ENCODE measurements at places on chromosomes 1 and 21.

GRCh38 chr1:180211156-180211859 lies 18.8 kb upstream of the LHX4 start:
- no peak for DNase-seq

DNA sequence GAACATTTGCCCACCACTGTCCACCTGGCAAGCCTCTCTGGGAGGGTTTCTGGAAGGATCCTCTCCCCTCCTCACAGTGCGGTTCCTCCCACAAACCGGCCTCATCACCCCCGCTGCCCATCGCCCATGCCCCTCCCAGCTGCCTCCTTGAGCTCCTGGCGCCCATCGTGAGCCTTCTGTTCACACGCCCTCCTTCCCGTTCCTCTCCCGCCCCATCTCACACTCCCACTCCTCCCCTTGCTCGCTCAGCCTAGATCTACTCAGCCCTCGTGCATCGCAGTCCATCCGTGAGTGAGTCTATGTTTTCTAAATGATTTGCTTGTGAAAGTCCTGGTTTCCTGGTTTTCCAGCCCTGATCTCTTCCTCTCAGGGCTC lies 119.1 kb upstream of the C1orf174 start:
- DNase-seq = no peak

- DNase-seq = peak; percentile 89
Measured at GRCh38 chr1:115138973-115139372, 49.7 kb upstream of the TSPAN2 start.

GRCh38 chr1:240468656-240469055 lies 143.3 kb downstream of the GREM2 start:
- DNase-seq = no peak

GRCh38 chr1:39943471-39944290 lies 11.3 kb upstream of the MFSD2A start:
- no peak for DNase-seq

GRCh38 chr1:1788646-1789431 lies 10.6 kb upstream of the NADK start:
- DNase-seq = peak; percentile 29

DNA sequence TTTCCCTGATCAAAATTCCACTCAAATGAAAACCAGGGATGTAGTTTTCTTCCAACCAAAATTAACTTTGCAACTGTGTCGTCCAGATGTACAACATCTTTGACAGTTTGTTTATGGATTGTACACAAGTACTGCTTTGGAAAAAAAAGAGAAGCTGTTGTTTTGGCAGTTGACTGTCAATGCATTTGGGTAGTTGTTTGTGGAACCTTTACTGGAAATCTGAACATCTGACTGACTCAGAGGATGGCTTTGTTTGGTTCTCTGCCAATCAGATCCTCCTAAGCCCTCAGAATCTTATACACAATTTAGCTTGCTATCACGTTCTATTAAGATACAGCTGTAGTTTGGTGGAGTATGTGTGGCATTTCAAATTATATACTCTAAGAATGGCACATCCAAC lies 195.0 kb downstream of the KCNK2 start:
- no peak for DNase-seq

DNA sequence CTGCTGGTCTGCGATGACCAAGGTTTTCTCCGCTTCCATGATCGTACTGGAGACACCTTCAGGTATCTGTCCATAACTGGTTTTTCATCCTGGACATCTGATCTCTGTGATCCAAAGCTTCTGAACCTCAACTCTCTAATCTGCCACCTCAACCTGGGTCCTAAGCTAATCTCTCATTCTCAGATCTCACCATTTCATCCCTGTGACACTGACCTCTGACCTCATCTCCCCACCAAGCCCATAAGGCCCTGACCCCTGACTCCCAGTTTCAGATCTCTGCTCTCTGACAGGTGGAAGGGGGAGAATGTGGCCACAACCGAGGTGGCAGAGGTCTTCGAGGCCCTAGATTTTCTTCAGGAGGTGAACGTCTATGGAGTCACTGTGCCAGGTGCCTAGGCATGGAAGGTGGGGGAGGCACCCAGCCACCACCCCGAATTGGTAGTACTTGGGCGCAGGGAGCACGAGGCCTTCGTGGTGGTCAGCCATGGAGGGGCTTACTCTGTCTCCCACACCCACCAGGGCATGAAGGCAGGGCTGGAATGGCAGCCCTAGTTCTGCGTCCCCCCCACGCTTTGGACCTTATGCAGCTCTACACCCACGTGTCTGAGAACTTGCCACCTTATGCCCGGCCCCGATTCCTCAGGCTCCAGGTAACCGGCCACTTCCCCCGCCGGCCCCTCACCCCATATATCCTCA lies 3.8 kb downstream of the SLC27A3 start:
- DNase-seq = no peak

GRCh38 chr1:109508001-109508872 lies 1.3 kb downstream of the AMIGO1 start:
- DNase-seq = no peak

Measured in ACHN (cell line).